Amniotic epithelial cell (primary cell): ENCODE measurements at places on chromosomes 2 and 18.

DNA sequence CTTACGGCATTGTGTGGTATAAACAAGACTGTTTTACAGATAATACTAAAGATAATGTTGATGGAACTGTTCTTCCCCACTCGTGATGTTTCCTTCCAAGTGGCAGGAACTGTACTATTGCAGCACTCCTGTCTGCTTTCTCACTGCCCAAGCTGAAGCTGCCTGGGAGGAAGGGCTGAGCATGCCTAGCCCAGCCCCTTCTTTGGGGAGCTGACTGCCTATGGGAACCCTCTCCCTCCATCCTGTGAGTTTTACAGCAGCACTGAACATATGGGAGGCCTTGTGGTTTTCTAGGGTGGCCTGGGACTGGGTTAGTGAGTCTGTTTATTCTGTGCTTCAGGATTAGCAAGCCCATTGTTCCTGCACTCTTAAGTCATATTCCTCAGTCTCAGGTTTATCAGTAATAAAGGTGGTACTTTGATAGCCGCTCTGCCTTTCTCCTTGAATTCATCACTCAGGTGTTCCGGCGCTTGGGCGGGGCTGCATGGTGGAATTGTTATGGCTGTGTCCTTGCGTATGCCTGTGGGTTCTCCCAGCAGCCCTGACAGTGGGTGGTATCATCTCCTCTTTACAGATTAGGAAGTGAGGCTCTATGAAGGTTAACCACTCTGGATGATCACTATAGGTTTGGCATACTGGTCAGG lies 379.7 kb downstream of the PTPRM start:
- DNase-seq: peak; percentile 94

DNA sequence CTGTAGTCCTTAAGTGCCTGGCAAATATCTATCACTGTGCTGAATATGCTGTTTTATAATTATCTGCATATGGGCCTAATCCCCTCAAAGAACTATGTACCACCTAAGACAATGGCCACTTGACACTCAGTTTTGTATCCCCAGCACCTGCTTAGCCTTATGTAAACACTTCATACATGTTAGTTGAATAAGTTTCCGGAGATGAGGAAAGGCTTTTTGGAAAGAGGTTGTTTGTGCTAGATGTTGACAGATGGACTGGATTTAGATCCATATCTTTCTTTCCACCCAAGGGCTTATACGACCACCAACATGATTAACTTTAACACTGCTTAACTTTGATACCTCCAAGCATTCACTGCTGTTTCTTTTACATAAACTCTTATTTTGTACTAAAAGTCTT lies 63.3 kb downstream of the FAM228A start:
- DNase-seq: no peak

- peak; percentile 10 for DNase-seq
Observed at GRCh38 chr2:3959372-3959771, 256.0 kb downstream of the DCDC2C start.

DNA sequence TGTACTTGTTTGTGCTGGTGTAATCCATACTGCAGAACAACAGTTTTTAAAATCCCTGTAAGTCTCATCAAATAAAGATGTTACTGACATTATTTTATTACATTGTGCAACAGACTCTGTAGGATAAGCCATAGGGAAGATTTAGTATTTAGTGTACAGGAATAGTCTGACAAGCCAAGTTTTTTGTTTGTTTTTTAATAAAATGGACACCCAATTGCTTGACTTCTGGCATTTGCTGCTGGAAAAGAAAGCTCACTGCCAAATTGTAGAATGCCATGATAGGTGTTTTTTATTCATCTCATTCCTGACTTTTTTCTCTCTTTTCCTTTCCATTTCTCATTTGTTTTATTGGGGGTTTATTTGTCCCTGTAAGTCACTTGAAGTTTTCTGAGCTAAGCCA lies 38.1 kb downstream of the SMARCAL1 start:
- no peak for DNase-seq

GRCh38 chr2:199705538-199705937 lies 145.5 kb downstream of the FTCDNL1 start:
- no peak for DNase-seq

DNA sequence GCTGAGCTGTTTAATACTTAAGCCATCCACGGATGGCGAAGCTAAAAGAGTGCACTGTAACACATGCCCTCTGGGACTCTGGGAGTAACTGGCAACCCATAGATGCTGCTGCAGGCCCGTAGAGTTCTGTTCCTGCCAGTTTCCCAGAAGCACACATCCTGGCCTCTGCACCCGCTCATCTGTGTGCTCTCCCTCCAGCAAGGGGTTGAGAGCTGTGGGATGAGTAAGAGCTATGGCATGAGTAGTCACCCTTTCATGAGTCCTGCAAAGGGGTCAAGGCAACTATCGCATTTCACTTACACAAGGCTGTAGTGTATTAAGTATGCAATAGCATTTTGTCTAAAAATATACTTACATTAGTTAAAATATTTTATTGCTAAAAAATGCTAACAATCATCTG lies 1341.8 kb upstream of the NXPH2 start:
- DNase-seq: no peak

- peak; percentile 51 for DNase-seq
Observed at GRCh38 chr2:195477996-195478382, 179.0 kb upstream of the SLC39A10 start.

DNA sequence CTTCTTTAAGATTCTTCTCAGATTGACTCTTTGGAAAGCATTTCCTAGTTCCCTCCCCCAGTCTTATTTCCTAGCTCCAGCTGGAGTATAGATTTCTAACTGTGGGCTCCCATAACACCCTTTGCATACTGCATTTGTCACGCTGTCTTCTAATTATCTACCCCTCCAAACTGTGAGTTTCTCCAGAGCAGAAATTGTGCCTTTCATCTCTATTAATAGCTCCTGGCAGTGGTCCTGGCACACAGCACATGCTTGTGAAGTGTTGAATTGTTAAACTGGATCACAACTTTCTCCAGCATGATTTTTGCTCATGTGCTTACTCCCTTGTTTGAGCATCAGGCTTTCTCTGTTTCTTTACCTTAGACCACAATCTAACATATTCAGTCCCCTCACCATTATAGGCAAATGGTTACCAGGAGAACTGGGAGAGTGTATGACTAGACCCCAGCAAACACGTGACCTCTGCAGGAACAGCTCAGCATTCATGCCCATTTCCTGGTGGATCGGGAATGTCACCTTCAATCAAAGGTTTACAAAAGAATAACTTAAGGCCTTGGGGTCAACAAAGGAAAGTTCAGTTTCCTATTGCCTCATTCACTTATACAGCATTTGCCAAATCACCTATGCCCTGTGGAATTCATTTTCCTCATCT lies 175.7 kb upstream of the TANK start:
- no peak for DNase-seq

DNA sequence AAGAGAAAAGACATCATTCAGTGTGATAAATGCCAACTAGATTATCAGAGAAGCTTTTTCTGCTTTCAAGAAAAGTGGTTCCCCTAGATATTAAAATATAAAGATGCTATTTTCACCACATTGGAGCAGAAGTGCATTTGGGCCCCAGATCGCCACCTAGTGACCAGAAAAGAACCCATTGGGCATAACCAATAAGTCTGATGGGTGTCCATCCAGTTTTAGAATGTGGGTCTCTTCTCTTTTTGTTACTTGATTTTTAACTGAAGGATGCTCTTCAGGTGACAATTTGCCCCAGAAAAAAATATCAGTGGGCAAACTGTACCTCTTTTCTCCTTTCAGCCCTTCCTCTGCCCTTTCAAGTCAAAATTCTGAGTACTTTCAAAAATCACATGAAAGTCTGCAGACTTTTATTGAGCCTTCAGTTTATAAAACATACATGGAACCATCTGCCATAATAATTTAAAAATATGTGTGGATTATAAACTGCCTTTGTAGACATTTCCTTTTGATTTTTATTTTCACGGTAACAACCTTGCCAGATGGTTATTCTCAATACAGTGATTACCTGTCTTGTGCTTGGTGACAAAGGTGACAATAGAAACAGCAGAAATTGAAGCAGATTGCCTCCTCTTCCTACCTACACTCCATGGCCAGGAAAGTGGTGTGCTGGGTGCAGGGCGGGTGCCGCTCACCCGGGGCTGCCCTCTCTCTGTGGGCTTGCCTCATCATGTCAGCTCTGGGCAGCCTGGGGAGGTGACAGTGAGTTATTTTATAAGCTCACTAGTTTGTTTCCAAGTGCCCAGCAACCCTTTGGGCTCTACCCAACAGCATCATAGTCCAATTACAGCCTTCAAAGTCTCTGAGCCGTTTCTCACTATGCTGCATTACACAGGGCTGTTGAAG lies 124.5 kb downstream of the DCDC2C start:
- DNase-seq: no peak

DNA sequence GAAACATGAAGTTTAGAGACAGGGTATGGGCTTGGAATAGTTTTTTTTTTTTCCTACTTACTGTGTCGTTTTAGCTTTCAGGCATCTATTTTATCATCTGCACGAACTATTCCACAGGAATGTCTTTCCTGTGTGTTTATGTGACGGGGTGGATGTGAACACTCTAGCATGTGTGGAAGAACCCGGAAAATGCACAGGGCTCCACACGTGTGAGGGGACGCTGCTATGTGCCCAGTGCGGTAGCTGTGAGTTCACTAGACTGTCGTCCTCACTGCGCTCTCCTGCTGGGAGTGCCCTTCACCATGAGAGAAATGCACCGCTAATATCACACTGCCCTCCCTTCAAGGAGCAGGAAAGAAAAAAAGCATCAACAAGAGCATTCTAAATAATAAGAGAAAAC lies 250.8 kb upstream of the PXDN start:
- DNase-seq: no peak

- DNase-seq: no peak
Observed at GRCh38 chr18:68409576-68409975, 305.3 kb downstream of the TMX3 start.

GRCh38 chr2:179861416-179862067 lies at the start of gene ZNF385B:
ZNF385B (minus strand) TSS chr2:179861612.
- peak; percentile 4 for DNase-seq

- no peak for DNase-seq
Observed at GRCh38 chr2:129742415-129743180, 236.9 kb upstream of the RAB6C start.

GRCh38 chr2:85659324-85659981 lies 8.5 kb downstream of the SFTPB start:
- no peak for DNase-seq

DNA sequence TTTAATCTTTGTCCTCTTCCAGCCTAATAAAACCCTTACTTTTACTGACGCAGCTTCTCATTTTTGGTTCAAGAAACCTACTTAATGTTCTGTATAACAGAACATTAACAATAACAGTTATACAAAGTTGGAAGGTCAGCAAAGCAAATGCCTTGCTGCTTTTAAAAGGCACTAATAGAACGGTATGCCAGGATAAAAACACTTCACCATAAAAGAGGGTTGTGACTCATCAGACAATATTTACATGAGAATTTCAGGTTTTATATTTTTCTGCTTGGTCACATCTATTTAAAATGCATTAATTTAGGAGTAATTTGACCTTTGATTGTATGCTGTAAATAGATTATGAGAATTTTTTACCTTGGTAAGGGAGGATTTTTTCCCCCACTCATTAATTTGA lies 3.0 kb downstream of the KLHL41 start:
- DNase-seq: no peak

DNA sequence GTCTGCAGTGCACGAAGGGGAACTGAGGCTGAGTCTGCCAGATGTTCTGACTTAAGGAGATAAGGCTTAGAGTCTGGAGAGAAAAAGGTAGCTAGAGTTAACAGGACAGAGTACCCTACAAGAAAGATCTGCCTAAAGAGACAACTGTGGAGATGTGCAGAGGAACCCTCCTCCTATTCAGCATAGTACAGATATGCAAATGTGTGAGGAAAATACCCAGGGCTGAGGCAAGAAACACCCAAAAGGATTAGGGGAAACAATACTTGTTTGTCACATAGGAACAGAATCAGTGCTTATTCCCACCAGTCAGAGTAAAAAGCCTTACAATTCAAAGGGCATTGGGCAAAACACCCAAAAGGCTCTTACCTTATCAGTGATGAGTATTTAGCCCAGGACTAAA lies 67.8 kb downstream of the SS18 start:
- no peak for DNase-seq

- peak; percentile 3 for DNase-seq
Observed at GRCh38 chr2:219851801-219852481, 224.5 kb downstream of the SLC4A3 start.

DNA sequence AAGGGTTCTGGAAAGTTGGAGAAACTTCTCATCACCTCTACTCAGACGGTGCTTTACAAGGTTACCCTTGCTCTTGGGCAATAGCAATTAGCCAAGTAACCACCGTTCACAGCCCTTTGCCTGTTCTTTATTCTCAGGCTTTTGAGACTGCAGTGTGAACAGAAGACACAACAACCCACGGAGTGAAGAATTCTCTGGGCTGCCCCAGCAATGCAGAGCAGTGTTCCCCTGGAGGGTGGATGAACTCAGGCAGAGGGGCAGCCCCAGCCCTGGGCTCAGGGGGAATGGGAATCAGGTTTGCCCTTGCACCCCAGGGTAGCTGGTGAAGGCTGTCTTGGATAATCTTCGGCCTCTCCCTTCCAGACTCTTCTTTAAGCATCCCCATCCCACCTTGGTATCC lies 69.1 kb downstream of the MCFD2 start:
- DNase-seq: peak; percentile 88

DNA sequence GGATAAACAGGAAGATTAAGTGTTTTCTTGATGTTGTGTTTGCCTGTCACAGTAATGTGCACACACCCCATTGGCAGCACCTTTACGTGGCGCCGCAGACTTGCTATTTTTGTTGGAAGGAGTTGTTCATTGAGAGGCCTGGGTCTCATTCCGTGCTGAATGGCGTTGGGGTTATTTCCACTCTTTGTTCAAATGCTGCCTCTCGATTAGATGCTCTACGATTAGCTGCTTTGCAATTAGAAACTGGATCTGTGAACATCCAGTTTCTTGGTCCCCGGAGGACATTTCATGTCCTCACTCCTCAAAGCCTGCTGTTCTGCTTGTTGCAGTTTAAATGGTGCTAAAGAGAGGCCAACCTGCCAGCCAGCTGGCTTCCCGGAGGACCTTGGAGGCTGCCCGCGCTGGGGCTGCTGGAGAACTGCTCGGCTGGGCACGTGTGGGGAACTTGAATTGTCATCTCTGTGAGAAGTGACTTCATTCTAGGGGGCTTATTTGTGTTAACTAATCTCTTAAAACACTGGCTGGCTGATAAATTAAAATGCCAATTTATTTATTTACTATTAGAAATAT lies 117.4 kb upstream of the NABP1 start:
- no peak for DNase-seq

GRCh38 chr2:9394816-9395215 lies 28.5 kb downstream of the ITGB1BP1 start:
- no peak for DNase-seq

GRCh38 chr18:74819433-74820059 lies 221.9 kb downstream of the ZNF407 start:
- DNase-seq: no peak
